ENCODE measurements at places on chromosomes 6 and 20.
A peak's percentile ranks its signal among the peaks of the same experiment; 100 is the strongest.

- DNase-seq: no peak
Observed at GRCh38 chr6:84050408-84050807, 16.8 kb downstream of the MRAP2 start.

- no peak for DNase-seq
Observed at GRCh38 chr20:17911927-17912326, 56.7 kb downstream of the SNX5 start.

DNA sequence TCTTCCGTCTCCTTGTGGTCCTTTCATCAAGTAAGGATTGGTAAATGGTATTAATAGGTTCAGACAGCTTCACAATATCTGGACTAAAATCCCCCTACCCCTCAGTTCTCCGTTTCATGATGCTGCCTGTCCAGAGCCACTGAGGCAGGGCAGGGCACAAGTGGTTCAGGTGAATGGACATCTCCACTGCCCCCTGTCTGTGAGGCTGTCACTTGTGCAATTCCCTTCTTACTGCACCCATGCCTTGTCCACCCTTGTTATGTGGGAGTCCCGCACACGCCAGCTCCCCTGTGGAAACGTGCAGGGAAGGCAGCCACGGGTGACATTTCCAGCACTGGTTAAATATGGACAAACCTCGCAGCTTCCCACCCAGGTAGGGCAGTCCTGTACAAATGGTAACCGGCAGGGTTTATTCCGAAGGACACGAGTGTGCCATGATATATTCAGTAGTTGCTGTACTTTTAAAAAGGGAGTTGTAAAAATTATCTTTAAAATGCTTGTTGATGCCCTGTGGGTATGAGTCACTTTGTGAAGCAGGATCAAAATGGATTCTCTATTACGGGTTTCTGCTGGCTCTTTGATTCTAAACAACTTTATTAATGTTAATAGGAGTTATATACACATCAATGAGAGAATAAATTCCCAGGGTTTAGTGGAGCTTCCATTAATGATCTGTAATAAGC lies 73.5 kb downstream of the FYN start:
- no peak for DNase-seq

- DNase-seq: no peak
Observed at GRCh38 chr20:57088436-57088835, 178.0 kb downstream of the BMP7 start.

GRCh38 chr6:168160506-168161370 lies 81.7 kb upstream of the FRMD1 start:
- DNase-seq: no peak

- DNase-seq: no peak
Observed at GRCh38 chr20:5270603-5271002, 46.2 kb downstream of the PROKR2 start.

DNA sequence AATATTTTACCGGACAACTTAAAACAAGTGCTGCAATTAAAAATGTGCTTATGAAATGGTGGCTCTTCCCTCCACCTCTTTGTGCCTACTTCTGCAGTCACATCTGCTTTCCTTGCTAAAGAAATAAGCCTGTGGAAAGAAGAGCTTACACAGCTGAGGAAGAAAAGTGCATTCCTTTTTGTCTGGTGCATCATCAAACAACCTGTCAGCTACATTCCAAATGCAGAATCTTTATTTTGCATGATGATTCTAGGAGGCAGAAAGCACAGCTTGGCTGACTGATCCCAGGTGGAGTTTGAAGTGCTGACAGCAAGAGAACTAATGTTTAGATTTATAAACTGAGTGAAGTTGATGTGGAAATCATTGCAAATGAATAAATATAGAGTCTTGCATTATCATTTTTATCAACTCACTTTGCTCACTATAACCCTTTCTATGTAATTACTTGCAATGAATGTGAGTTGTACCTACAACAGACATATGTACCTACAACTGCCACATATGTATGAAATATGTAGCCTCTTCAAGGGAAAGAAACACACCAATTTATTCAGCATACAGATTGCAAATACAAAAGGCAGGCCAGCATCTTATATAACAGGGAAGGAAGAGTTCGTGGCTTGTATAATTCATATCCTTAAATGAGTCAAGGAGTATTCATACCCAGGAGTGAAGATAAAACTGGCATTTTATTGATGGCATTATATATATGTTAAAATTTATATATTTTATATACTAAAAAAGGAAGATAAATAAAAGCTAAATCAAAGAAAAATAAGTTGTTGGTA lies 223.4 kb upstream of the MCHR2 start:
- no peak for DNase-seq

GRCh38 chr6:167839343-167839742 lies 12.6 kb downstream of the AFDN start:
- no peak for DNase-seq

- peak; percentile 54 for DNase-seq
Observed at GRCh38 chr6:27839626-27840475, 72.3 kb downstream of the OR2B2 start.

DNA sequence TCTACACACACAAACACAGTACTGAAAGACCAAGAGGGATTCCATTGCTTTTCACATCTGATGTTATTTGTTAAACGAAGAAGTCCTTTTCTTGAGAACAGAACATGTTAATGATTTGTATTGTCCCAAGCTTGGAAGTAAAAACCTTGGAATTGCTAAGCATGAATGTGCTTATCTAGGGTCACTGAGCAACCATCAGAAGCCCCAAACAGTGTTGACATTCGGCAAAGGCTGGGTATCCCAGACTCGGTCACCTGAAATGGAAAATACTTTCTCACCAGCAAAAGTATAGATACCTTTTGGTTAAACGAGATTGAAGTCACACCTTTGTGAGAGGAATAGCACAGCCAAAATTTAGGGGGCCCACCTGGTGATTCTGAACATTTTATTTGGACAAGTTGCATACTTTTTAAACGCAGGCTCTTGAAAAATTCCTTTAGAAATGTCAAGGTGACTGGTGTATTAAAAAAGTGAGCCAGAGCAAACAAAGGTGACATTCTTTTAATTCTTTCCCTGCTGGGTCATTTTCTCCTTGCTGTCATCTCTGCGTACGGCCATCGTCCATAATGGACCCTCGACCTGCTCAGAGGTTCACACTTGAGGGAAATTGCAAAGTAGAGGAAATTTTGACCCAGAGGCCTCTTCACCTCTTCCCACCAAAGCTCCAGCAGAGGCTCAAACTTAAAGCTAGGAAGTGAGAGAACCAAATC lies 95.8 kb upstream of the FOXA2 start:
- no peak for DNase-seq

- no peak for DNase-seq
Observed at GRCh38 chr6:16270178-16270794, 31.9 kb downstream of the GMPR start.

DNA sequence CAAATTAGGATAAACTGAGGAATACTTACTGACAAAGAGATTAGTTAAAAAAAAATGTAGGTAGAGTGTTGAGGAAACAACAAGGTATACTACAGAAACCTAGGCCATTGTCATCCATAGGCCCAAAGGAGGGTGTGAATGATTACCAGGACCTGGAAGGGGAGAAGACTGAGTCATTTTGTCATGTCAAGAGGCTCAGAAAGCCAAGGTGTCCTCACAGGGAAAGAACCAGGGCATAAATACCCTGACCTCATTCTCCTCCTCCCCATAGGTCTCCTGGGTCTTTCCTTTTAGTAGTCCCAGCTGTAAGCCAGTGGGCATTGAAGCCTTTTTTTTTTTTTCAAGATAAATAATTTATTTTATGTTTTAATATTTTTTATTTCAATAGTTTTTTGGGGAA lies 582.1 kb upstream of the JAG1 start:
- DNase-seq: no peak

- peak; percentile 61 for DNase-seq
Observed at GRCh38 chr6:54910431-54910884, 63.9 kb downstream of the FAM83B start.

DNA sequence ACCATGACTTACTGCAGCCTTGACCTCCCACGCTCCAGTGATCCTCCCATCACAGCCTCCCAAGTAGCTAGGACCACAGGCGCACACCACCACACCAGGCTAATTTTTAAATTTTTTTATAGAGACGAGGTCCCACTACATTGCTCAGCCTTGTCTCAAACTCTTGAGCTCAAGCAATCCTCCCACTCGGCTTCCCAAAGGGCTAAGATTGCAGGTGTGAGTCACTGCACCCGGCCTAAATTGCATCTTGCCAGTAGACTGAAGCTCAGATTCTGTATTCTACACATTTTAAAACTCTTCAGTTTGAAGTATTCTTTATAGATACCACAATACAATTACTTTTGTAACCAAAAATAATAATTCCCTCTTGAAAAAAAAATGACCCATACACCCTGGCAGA lies 11.4 kb downstream of the NUDT3 start:
- no peak for DNase-seq

GRCh38 chr6:137944793-137945498 lies 77.9 kb downstream of the TNFAIP3 start:
- DNase-seq: peak; percentile 46

DNA sequence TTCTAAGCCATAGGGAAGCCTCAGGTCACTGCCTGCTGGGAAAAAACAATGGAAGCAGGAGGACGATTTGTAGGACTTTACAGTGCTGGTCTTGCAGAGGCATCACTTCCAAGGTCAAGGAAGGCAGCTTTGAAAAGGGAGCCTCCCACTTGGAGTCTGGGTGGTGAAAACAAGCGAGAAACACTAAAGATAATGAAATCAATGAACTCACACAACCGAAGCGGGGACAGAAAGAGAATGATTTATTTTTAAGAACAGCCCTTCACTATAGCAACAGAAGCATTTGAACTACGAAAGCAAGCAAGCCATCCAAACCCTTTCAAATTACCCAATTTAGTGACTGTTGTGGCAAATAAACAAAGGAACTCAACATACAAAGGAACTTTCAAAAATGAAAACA lies 227.5 kb downstream of the THBS2 start:
- DNase-seq: no peak

GRCh38 chr6:168243812-168244376 lies 75.7 kb downstream of the DACT2 start:
- no peak for DNase-seq

DNA sequence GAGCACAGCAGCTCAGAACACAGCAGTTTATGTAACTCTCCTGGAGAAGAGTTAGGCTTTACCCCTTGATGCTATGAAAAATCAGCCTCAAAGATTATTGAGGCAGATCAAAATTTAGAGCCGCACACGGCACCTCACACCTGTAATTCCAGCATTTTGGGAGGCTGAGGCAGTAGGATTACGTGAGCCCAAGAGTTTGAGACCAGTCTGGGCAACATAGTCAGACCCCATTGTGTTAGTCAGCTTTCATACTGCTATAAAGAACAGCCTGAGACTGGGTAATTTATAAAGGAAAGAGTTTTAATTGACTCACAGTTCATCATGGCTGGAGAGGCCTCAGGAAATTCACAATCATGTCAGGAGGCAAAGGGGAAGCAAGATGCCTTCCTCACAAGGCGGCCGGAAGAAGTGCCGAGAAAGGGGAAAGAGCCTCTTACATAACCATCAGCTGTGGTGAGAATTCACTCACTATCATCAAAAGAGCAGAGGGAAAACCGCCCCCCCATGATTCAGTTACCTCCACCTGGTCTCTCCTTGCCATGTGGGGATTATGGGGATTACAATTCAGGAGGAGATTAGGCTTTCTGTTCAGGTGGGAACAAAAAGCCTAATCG lies 87.7 kb downstream of the SGK1 start:
- no peak for DNase-seq

DNA sequence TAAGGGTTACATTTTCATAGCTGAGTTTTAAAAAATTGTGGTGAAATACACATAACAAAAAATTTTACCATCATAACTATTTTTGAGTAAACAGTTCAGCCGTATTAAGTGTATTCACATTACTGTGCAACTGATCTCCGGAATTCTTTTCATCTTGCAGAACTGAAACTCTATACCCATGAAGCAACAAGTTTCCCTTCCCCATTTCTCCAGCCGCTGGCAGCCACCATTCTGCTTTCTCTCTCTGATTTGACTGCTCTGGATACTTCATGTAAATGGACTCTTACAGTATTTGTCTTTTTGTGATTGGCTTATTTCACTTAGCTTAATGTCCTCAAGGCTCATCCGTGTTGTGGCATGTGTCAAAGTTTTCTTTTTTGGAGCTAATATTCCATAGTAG lies 341.6 kb downstream of the QKI start:
- DNase-seq: no peak

DNA sequence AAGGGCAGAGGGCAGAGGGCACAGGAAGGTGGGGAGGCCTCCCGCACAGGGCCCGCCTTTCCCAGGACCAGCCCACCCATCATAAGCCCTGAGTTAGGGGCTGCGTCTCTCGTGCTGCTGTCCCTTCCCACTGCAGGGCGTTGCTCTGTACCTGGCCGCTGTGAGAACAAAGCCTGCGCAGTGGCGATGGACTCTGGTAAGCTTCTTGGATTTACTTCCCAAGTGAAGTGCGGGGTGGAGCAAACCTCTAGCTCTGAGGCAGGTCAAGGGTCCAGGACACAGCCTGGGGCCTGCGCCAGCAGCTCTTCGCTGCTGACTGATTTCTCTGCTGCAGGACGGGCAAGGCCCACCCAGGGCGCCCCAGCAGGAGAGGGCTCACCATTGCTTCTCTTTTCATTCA lies 23.9 kb downstream of the INSM1 start:
- DNase-seq: no peak

- DNase-seq: no peak
Observed at GRCh38 chr20:63124782-63125580, 91.0 kb downstream of the YTHDF1 start.

GRCh38 chr6:121418346-121418745 lies 17.1 kb upstream of the GJA1 start:
- DNase-seq: no peak

- no peak for DNase-seq
Observed at GRCh38 chr6:109428889-109429477, 11.4 kb downstream of the PPIL6 start.

DNA sequence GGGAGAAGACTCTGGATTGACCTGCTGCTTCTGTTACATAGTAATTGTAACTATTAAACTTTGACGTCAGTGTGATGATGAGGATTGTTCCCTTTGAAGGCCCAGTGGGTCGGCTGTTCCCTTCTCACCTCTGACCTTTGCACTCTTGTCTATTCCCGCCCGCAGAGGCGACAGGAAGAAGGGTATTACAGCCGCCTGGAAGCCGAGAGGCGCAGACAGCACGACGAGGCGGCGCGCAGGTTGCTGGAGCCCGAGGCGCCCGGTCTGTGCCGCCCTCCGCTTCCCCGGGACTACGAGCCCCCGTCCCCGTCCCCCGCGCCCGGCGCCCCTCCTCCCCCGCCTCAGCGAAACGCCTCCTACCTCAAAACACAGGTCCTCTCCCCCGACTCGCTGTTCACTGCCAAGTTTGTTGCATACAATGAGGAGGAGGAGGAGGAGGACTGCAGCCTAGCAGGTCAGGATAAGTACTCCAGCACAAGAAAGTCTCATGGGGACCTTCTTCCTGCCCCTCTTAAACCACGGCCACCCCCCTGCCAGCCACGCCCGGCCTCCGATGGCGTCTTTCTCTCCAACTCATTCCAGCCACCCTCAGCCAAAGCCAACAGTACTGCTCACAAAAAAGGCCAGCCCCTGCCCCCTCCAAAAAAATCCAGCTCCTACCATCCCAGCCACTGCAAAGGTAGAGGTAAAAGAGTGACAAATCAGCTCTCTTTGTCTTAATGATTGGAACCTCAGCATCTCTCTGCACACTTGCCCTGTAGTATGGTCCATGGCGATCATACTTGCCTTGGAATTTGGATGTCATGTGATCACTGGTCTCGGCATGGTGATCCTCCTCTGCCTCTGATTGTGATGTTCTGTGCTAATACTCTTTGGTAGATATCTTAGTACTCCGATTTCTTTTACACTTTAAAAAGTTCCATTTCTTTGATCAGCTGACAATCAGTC lies 31.6 kb upstream of the KIF25 start:
- DNase-seq: no peak

Data from NCI-H748 treated with DMSO at 0.1 percent for 48 hours (cell line).